Right ventricle myocardium inferior (tissue), 1 donor: ENCODE measurements at places on chromosomes 5 and 9. TPM values are rescaled to one million over a fixed set of nuclear protein-coding genes. Genes with fewer than 3 reads are reported as not detected.

The FST gene
- total RNA-seq: 10.6 TPM

DNA sequence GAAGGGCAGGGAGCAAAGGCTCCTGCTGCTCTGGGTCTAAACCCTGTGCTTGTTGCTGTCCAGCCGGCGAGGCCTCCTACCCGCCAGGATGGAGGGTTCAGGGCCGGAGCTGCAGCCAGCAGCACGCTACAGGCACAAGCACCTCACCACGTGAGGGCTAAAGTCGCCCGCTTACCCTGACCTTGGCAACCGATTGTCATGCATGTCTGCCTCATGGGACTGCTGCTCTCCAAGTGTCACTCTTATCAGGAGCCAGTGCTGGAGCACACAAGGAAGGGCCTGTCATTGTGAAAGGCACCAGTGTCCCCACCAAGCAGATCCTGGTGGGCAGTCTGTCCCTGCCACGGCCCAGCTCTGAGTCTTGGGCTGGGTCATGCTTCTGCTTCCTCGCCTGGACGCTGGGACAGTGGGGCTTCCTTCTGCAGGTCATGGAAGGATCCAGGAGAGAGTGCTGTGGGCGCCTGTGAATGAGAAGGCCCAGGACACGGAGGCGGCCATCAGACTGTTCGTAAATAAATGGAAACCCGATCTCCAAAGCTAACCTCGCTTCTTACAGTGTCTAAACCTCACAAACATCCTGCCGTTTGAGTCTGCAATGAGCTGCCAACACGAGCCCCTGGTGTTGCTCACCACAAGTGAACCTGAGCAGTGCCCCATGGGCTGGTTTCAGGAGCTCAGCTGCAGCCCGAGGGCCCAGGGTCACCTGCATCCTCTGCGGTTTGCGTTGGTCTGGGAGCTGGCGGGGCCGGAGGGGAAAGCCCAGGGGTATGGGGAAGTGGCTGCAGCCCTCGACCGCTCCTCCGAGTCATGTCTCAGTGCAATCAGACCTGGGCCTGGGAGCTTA, 58.2 kb upstream of the RXRA start:
- peak; percentile 74 for DNase-seq

- no peak for DNase-seq
These were observed 72.0 kb downstream of the ANKRD33B start for GRCh38 chr5:10635867-10636350.

The IFNA4 gene
- total RNA-seq: not detected

The CBY3 gene
- total RNA-seq: not detected

GRCh38 chr5:91840412-91840811, 457.3 kb upstream of the ARRDC3 start:
- no peak for DNase-seq

DNA sequence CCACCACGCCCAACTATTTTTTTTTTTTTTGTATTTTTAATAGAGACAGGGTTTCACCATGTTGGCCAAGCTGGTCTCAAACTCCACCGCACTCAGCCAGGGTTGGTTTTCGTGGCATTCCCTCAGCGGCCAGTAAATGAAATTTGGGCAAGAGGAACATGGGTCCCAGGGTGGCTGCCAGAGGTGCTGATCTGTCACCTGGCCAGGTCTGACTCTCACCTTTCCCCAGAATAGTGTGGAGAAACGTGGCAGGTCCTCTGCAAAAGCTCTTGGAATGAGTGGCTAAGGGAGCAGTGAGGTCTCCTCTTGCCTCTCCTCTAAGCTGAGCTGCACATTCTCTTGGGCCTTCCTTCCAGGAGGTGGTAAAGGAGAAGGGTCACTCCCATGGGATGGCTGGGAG, 170.1 kb downstream of the IRX2 start:
- DNase-seq: no peak

GRCh38 chr9:13863112-13863511, 450.8 kb downstream of the NFIB start:
- DNase-seq: peak; percentile 70

DNA sequence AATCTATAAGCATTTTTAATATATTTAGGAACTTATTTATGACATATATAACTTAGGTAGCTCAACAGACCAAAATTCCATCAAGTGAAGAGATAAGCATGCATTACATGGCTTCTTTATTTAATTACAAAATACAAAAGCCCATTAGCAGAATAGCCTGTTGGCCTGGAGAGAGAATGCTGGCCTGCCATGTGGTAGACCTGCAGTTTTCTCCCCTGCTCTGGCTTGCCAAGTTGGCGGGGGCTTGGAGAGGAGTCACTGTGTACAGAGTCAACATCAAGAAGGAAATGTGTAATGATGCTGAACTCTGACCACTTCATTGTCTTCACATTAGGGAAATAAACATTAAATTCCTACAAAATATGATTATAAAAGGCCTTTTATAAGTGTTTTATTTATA, 69.8 kb upstream of the CNTLN start:
- no peak for DNase-seq

GRCh38 chr5:41406424-41406823, 104.0 kb downstream of the PLCXD3 start:
- DNase-seq: no peak

GRCh38 chr5:157828944-157829639, 29.9 kb downstream of the CLINT1 start:
- DNase-seq: no peak

GRCh38 chr5:11069041-11069440, 308.0 kb upstream of the DAP start:
- DNase-seq: no peak

DNA sequence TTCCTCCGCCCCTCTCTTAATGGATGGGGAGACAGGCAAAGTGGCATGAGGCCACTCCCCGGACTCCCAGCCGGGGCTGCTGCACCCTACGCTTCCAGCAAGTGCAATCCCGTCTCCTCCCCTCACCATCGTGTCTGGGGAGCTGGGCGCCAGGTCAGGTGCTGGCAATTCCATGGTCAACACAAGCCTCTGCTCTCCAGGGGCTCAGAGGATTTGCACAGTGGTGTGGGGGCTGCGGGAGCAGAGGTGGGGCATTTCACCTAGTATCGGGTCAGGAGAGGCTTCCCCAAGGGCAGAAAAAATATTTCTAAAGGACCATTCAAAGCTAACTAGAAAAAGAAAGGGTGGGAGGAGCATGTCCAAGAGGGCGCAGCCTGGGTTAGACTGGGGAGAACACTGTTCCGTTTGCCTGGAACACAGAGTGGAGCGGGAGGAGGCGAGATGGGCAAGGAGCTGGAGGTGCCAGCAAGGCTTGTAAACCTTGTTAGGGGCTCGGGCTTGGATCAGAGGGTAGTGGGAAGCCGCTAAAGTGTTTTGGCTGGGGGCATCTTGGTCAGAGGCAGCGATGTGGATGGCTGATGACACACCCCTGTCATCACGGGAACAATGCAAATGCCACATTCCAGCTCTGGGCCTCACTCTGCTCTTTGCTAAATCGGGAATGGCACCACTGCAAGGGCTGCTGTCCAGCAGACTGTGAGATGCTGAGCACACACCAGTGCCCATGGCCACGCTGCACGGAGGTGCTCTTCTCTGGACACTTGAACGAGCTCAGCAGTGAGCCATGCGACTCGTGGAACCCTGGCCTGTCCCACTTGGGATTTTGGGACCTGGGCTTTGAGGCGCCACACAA, 191.7 kb downstream of the CDK5RAP2 start:
- DNase-seq: no peak

- DNase-seq: no peak
These were observed 2.7 kb downstream of the SLC34A3 start for GRCh38 chr9:137233143-137233980.
